Thoracic aorta (tissue), 2 donors: ENCODE measurements at places on chromosomes 2 and 18. TPM values are rescaled to one million over a fixed set of nuclear protein-coding genes. Genes with fewer than 3 reads are reported as not detected.

- no peak for DNase-seq
Measured at GRCh38 chr2:95390881-95391321, 11.6 kb upstream of the FAHD2A start.

DNA sequence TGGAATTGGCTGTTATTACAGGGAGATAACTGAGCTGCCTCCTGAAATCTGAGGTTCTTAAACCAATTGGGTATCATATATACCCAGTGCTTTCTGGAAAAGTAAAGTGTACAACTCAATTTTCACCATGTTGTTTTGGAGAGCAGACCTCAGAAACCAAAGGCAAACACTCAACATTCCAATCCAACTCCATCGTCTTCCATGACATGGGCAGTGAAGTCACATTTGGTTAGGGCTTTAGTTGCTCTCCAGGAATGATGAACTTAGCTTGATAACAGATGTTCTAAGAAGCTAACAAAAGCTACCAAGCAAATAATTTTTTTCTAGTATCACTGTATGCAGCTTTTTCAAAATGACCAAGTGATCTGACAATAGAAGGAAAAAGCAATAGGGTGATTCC lies 107.0 kb upstream of the SLC35G4 start:
- no peak for DNase-seq

DNA sequence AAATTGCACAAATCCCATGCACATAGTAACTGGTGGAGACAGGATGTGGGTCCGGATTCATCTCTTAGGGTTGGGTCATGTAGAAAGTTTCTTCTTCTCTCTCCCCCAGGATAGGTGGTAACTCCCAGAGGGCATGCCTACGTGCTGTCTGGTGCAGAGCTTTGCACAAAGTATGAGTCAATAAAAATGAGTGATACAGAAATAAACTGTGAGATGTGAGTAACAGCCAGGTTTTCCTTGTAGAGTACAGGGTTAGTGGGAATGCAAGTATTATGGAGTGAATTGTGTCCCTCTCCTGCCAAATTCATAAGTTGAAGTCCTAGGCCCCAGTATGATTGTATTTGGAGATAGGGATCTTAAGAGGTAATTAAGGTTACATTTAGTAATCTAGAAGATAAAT lies 289.4 kb downstream of the ALK start:
- no peak for DNase-seq

Gene GRB14
- 7.9 TPM for total RNA-seq

Gene FKBP1B
- 7.3 TPM for total RNA-seq
